ENCODE measurements at places on chromosomes 11 and 22. TPM values are rescaled to one million over a fixed set of nuclear protein-coding genes. Genes with fewer than 3 reads are reported as not detected.

Gene ZP1
- not detected for total RNA-seq

Gene MPEG1
- total RNA-seq = not detected

Gene OR52N4
- not detected for total RNA-seq

Gene ASPHD2
- total RNA-seq = 3.2 TPM

Gene SLC22A12
- total RNA-seq = not detected

Gene CCDC116
- not detected for total RNA-seq

All from G401 (cell line).